ENCODE measurements at places on chromosomes 5 and 9.

GRCh38 chr9:95055851-95056551 lies 261.5 kb downstream of the FANCC start:
- DNase-seq, result no peak

DNA sequence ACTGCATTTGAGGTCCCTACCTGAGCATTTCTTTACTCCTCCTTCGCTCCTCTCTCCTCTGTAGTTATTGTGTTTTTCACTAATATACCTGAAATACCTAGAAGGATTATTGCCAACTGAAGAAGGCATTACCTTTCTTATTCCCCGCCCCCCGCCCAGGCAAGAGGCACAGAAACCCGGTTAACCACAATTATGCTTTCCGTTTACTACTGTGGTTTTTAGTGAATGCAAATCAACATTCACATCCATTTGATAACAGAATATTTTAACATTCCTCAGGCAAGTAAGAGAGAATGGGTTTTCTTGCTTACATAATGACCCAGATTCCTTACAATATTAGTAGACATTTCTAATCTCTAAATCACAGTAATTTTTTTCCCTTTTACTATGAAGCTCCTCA lies 136.9 kb downstream of the PCSK5 start:
- no peak for DNase-seq

DNA sequence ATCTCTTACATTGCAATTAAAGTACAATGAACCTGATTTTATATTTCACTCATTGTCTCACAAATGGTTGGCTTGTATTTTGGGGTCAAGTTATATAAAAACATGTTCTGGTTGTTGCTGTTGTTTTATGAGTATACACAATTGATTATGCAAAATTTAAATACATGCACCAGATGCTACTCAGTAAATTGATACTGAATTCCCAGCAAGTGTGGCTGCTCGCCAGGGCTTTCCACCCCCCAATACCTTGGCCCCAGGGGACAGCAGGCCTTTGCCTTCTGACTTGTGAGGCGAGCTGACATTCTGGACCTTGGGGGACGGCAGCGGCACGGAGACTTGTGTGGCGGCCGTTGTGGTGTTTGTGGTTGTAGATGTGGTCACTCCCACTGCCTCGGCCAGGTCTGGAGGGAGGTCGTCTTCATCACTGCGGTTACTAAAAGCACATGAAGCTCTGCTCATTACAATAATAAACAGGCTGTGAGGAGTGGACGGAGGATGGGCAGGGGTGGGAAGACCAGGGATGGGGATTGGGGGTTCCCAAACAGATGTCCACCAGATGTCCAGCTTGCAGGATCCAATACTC lies 27.0 kb upstream of the FRRS1L start:
- no peak for DNase-seq

GRCh38 chr5:169649486-169649885 lies 12.4 kb downstream of the DOCK2 start:
- DNase-seq, result no peak

GRCh38 chr5:119028575-119028974 lies 40.2 kb upstream of the DTWD2 start:
- no peak for DNase-seq

- no peak for DNase-seq
Observed at GRCh38 chr9:115182264-115182663, 64.3 kb upstream of the TNC start.
